NCI-H2227 treated with DMSO at 0.1 percent for 48 hours (cell line): ENCODE measurements at places on chromosomes 3 and 15.

- DNase-seq = peak; percentile 10
These were observed 41.9 kb upstream of the SLC6A1 start for GRCh38 chr3:10950476-10951294.

GRCh38 chr3:38468765-38469164, 15.1 kb downstream of the ACVR2B start:
- DNase-seq = no peak

GRCh38 chr3:53192608-53193007, 31.6 kb downstream of the PRKCD start:
- no peak for DNase-seq

GRCh38 chr15:88399021-88399685, 68.0 kb downstream of the MRPL46 start:
- no peak for DNase-seq

- DNase-seq = no peak
These were observed 302.8 kb downstream of the FHIT start for GRCh38 chr3:60948488-60948887.

GRCh38 chr3:27449530-27450150, 34.5 kb downstream of the SLC4A7 start:
- DNase-seq = no peak

- DNase-seq = no peak
These were observed 58.8 kb downstream of the AMOTL2 start for GRCh38 chr3:134315286-134316106.

DNA sequence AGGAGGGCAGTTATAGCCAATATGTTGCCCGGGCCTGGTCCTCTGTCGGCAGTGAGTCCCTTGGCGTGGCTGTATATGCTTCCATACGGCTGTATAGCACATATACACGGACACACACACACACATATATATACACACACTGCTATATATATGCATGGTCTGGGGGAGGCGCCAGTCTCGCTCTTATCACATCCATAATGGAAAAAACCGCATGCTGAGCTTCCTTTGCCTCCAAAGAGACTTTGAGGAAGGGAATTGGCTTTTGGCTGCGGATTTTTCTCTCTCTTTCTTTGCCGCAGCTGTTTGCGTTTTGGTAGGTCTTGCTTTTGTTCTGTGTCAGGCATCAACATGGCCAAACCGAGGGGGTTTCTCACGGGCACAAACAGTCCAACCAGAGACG, 11.3 kb upstream of the TMEM115 start:
- DNase-seq = no peak

- DNase-seq = no peak
These were observed 92.2 kb upstream of the ALCAM start for GRCh38 chr3:105274536-105274935.

DNA sequence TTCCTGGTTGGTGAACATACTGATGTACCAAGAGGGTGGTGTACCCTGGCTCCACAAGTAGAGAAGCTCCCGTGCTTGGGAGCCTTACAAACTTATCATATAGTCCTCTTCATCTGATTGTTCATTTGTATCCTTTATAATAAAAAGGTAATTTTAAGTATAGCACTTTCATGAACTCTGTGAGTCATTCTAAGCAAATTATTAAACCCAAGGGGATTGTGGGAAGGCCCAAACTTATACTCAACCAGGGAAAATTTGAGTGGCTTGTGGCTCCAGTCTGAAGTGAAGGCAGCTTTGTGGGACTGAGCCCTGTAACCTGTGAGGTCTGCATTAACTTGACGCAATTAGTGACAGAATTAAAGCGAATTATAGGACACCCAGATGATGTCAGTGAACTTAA, 29.0 kb downstream of the TTBK2 start:
- no peak for DNase-seq

- no peak for DNase-seq
These were observed 69.6 kb downstream of the PLOD2 start for GRCh38 chr3:146091397-146091796.

- DNase-seq = no peak
These were observed 346.6 kb downstream of the CNTN6 start for GRCh38 chr3:1439395-1439794.

DNA sequence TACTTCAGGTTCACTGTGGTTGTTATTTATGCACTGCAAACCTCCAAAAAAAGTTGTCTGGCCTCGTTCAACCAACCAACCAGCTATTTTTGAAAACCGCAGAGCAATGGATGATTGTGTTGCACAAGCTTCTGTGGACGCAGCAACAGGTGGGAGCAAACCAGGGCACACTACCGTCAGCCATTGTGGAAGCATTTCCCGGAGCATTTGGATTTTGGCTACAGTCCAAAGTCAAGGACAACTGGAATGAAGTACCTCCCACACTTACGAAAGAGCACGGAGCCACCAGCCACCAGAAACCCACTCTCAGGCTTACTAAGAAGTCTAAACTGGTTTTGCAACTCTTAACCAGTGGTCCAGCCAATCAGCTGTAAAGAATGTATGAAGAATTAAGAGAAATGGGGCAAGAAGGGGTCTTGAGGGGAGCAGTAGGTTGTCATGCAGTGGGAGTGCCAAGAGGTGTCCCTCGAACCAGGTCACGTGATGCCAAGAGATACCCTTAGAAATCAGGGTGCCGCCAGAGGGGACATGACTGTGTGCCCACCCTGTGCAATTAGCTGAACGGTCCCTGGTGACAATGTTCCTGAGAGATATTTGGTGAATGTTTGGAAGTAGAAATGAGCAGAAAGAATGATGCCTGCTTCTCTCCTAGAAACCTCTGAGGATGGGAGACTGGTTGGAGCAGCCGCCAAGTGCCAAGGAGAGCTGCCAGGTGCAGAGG, 68.9 kb upstream of the PCSK6 start:
- DNase-seq = no peak

GRCh38 chr3:135992072-135992471, 26.5 kb downstream of the PPP2R3A start:
- DNase-seq = no peak

GRCh38 chr3:149227591-149228268, 6.1 kb upstream of the CP start:
- DNase-seq = no peak

GRCh38 chr3:21132896-21133295, 618.1 kb downstream of the ZNF385D start:
- DNase-seq = no peak

GRCh38 chr3:8593021-8593827, 51.4 kb downstream of the SSUH2 start:
- no peak for DNase-seq

- DNase-seq = no peak
These were observed 22.8 kb upstream of the C2CD4B start for GRCh38 chr15:62187910-62188309.

- DNase-seq = no peak
These were observed 81.9 kb downstream of the EBLN2 start for GRCh38 chr3:73143401-73143800.

DNA sequence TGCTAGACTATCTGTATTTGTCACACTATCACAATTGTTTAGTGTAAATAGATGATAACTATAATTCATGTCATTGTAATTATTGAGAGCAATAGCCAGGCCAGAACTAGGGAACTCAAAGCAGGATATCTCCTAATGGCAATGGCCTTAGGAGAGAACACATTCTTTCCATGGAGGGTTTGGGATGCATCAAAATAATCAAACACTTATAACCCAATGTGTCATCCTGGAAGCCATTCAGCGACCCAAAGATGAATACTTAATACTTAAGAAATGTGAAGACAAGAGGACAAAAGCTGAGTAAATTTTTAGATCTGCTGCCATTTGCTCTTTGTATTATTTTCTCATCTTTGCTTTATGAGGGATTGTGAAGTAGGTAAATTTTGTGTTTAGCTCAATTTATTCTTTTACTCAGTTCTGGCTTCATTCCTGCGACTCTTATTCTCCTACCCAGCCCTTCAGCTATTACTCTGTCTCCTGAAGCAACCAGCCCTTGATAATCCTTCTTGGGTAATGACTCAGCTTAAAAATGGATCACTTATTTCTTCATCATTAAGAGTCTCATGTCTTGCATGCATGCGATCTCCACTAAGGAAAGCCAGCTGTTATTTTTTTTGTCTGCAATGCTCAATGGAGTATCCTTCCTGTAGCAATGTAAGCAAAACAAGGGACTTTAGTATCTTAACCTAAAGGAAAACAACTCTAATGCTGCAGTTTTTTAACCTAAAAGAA, 2.0 kb downstream of the OR4F15 start:
- no peak for DNase-seq

GRCh38 chr3:167732313-167733065, 2.2 kb downstream of the PDCD10 start:
- no peak for DNase-seq

DNA sequence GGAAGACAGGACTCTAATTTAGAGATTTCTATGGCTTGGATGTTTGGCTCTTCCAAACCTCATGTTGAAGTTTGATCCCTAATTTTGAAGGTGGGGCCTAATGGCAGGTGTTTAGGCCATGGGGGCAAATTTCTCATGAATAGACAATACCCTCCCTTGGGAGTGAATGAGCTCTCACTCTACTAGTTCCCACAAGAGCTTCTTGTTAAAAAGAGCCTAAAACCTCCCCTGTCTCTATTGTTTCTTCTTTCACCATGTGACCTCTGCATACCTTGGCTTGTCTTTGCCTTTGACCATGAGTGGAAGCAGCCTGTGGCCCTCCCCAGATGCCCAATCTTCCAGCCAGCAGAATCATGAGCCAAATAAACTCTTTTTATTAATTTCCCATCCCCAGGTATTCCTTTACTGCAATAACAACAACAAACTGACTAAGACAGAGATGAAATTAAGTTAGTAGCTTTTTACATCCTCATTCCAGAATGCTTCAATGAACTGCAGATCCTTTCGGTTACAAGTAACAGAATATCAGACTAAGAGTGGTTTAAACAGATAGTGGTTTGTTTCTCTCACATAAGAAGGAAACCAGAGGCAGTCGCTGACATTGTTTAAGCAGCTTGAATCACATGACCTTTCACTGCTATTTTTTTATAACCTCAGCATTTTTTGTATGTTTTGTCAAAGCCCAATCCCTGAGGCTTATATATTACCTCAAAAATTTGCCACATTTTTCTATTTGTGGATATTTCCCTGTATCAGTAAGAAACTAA, 1013.3 kb upstream of the SEMA6D start:
- DNase-seq = no peak

GRCh38 chr3:54421943-54422342, 299.6 kb downstream of the CACNA2D3 start:
- DNase-seq = no peak

- DNase-seq = no peak
These were observed 148.3 kb downstream of the PLCH1 start for GRCh38 chr3:155596615-155597014.

GRCh38 chr3:110413266-110413665, 658.4 kb upstream of the NECTIN3 start:
- no peak for DNase-seq

DNA sequence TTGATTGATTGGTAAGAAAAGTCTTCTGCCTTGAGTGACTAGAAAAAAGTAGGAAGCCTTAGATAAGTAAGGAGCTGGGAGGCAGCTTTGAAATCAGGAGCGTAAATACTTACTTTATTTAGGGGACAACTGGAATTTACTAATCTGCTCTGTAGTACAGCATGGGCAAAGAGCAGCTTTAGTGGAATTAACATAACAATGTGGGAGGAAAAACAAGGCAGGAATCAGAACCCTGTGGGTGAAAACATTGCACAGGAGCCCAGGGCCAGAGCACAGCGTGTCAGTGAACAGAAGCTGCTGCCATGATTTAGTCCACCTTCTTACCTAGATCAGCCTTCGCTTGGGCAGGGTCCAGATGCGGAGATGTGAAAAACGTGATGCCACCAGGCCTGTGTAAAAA, 14.6 kb downstream of the FMN1 start:
- DNase-seq = no peak

DNA sequence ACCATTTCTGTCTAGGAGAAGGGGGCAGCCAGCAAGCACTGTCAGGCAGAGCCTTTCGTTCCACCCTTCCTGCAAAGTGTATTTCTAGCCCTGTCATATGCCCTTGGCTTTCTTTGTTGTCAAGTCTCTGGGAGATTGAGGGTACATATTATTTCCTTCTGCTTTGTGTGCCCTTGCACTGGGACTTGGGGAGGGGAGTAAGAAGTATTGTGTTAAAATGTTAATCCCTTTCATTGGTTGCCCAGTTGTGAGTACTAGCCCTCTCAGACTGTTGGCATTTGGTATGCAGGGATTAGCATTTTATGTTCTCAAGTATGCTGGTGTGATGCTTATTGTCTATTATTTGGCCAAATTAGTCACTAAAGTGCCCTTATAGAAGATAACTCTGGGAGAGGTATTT, 63.9 kb downstream of the RBM6 start:
- DNase-seq = no peak

DNA sequence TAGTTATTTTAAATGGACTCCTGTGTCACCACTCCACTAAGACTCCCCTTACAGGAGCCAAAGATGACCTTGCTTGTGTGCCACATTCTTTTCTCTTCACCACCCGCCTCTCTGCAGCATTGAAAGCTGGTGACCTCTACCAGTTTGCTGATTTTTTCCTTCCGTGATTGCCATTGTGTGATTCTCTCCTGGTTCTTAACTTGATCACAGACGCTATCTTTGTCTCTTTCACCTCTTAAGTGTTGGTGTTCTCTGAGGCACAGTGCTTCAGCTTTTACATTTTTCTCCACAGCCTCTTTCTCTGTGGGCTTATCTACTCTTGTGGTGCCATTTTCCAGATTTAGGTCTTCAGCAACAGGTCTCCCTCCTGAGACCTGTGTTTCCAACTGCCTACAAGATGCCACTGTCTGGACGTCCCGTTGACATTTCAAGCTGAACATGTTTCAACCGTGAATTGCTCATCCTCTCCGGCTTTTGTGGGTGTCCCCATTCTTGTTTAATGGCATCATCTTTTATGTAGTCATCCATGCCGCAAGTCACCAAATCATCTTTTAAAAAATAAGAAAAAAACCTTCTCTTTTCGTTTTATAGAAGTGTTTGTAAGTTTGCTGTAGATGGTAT, 26.5 kb downstream of the IQGAP1 start:
- no peak for DNase-seq

DNA sequence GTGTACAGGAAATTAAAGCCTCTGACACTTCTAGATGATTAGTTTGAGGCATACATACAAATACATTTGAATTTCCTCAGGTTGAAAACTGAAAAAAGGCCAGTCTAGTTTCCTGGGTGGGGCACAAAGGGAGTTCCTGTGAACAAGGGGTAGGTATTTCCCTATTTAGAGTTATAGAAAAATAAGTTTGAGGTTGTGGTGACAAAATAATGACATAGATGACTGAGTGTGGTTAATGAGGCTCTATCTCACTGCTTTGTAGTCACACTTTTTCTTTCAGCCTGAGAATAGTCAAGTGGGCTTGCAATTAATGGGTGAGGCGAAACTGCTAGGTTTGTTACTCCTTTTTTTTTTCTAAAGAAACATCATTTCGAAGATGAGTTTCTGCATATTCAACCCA, 4.3 kb downstream of the SLCO3A1 start:
- DNase-seq = no peak

- DNase-seq = no peak
These were observed 23.9 kb downstream of the ALDH1L1 start for GRCh38 chr3:126156468-126156867.

- no peak for DNase-seq
These were observed 126.8 kb upstream of the CLSTN2 start for GRCh38 chr3:139808201-139808600.

- no peak for DNase-seq
These were observed 438.2 kb upstream of the ARRDC4 start for GRCh38 chr15:97522347-97522746.

- no peak for DNase-seq
These were observed 66.6 kb downstream of the IL20RB start for GRCh38 chr3:137024348-137024747.
